ENCODE measurements at places on chromosomes 2 and 18.
A peak's percentile ranks its signal among the peaks of the same experiment; 100 is the strongest.

GRCh38 chr2:88095022-88095421 is 27.4 kb downstream of the SMYD1 start:
- DNase-seq: no peak

GRCh38 chr2:29655391-29656086 is 265.8 kb downstream of the ALK start:
- DNase-seq: no peak

- DNase-seq: peak; percentile 59
Measured at GRCh38 chr2:1605102-1606045, 138.9 kb downstream of the PXDN start.

DNA sequence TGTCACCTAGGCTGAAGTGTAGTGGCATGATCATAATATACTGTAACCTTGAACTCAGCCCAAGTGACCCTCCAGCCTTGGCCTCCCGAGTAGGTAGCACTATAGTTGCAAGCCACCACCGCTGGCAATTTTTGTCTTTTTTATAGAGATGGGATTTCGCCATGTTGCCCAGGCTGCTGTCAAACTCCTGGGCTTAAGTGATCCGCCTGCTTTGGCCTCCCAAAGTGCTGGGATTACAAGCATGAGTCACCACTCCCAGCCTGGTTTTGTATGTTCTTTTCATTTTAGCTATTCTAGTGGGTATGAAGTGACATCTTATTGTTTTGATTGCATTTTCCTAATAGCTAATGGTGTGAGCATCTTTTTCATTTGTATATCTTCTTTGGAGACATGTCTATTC is 11.3 kb upstream of the EXOC6B start:
- DNase-seq: no peak

DNA sequence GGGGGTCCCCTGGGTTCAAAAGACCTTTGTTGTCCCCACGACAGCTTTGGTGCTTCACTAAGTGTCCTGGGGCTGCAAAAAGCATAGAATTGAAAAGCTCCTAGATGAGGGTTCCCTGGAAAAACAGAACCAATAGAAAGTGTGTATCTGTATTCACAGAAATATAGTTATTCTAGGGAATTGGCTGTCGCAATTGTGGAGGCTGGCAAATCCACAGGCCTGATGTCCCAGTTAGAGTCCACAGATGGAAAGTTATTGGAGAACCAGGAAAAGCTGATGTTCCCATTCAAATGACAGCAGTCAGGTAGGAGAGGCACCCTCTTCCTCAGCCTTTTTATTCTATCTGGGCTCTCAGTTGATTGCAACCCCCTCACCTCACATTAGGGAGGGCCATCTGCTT is 65.5 kb downstream of the LONRF2 start:
- DNase-seq: no peak

DNA sequence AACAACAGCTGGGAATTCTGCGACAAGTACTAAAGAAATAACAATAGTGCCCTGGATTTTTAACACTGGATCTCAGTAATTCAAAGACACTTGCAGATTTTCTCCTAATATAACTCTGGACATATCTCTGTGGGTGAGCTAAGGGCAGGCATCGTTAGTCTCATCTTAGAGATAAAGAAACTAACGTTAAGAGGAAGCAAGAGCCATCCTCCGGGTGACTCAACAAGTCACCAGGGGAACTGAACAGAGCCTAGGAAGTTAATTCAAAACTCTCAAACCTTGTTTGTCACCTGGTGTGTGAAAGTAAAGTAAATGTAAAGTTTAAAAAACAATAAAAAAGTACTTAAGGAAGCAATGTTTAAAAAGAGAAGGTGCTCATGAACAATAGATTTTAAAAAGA is 41.6 kb upstream of the NRP2 start:
- no peak for DNase-seq

GRCh38 chr2:133369901-133370658 is 198.2 kb downstream of the NCKAP5 start:
- DNase-seq: no peak

GRCh38 chr2:187982668-187983067 is 309.0 kb upstream of the GULP1 start:
- DNase-seq: no peak

- no peak for DNase-seq
Measured at GRCh38 chr2:28209864-28210263, 182.8 kb upstream of the FOSL2 start.
